ENCODE measurements at places on chromosomes 13 and 19.

GRCh38 chr19:49741210-49741844, 21.8 kb downstream of the TSKS start:
- no peak for DNase-seq

DNA sequence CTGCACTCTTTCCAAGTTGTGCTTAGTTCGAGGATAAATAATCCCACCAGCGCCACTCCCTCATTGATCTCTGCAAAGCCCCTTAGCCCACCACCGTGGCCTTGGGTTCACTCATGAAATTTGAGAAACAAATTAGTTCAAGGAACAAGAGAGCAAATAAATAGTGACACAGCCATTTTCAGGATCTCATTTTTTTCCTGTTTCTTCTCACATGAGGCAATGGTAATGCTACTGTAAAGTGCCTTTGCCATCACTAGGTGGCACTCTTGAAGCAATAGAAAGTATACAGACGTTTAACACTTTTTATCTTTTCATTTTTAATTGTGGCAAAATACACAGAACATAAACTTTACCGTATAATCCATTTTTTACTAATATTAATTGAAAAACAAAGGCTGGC, 76.8 kb upstream of the ZNF835 start:
- DNase-seq = no peak

DNA sequence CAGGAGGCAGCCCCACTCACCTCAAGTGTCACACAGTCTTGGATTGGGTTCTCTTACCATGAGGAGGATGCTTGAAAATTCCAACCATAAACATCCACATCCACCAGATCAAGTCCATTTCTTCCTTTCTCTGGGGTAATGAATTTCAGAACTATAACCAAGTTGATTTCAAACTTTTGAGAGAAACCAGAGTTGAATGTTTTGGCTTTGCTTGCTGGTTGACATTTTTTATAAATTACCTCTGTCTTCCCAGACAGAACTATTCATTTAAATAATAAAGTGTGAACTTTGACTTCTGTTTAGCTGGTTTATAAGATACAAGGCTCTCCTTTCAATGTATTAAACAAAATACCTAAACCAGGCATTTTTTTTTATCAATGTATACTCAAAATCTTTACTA, 550.7 kb downstream of the KCTD12 start:
- DNase-seq = no peak

DNA sequence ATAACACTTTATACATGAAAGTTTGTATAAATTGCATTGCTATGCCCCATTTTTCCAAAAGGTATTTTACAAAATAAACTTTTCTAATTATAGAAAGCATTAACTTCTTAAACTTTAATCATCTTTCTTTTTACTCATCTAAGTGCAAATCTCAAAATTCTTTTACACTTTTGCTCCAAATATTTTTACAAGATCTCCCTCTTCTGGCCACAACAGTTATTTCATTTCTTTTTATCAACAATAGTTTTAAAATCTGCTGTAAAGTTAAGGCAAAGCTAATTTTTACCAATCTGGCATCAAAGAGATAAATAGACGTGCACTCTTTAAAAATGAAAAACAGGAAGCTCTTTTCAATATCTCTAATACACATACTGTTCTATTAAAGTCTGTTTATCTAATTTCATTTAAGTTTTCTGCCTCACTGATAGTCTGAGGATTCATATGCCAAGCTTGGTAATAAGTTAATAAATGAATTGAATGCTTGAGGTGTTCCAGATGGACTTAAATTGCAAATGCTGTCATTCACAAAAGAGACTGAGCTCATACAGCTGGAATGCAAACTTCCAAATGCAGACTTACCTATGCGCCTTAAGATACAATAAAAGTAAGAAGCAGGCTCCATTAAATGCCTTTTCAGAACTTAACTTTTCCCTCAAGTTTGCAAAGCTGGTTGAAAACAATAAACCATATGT, 583.0 kb upstream of the ATXN8OS start:
- DNase-seq = no peak

GRCh38 chr13:99834246-99834645, 137.3 kb downstream of the ZIC5 start:
- no peak for DNase-seq

Data from stimulated activated CD4-positive, alpha-beta T cell treated with anti-CD3 and anti-CD28 coated beads, Interleukin-2, amount 100 ng/mL, for 4 hours (primary cell).